ENCODE measurements at places on chromosomes 1 and 21.

DNA sequence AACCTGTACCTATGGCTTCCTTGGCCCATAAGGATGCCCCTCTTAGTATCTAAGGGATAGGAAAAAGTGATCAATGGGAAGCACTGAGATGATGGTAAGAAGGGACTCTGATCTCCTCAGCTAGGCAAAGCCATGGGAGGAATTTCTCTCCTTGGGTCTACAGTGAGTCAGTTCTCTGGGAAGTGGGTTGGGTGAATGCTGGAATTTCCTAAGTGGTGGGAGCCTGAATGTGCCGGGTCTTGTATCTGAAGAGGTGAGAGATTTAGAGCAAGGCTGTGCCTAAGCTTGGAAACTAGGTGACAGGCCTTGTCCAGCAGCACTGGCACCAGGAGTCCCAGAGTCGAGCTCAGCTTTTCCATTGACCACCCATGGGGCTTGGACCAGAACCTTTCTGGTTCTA lies 96.3 kb upstream of the SLC2A1 start:
- no peak for DNase-seq

- no peak for DNase-seq
Measured at GRCh38 chr1:153248176-153248879, 11.2 kb upstream of the LORICRIN start.

DNA sequence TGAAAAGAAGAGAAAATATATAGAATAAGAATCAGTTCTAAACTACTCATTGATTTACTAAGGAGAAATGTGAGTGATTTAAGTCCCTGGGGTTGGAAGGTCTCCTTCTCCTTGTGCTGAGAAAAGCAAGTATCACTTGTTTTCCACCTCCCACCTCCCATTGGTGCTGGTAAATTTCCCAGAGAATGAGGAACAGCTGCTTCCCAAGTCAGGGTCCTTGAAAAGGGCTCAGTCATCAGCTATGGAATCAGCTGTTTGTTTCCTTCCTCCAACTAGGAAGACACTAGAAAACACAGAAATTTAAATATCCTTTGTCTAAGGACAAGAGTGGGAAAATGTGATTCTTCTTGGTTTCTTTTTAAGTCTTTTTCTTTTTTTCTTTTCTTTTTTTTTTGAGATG lies 131.3 kb upstream of the C1orf21 start:
- DNase-seq = no peak

DNA sequence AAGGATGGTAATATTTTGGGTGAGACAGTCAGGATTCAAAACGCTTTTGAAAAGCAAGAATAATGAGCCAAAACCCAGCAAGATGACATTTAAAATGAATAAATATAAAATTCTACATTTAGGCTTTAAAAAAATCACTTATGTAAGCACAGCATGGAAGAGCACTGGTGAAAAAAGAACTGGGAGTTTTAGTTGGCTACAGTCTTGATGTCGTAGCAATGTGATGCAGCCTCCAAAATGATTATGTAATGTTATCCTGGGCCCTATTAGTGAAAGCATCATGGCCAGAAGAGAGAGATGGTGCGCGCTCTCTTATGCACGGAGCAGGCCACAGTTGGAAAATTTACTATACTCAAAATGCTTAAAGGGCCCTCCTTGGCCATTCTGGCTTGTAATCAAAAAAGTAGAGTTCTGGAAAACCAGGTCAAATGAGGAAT lies 5.1 kb downstream of the KCNJ9 start:
- no peak for DNase-seq

- DNase-seq = no peak
Measured at GRCh38 chr1:65398083-65398482, 22.4 kb upstream of the LEPR start.

- DNase-seq = no peak
Measured at GRCh38 chr1:51280321-51280978, 44.4 kb downstream of the RNF11 start.

- no peak for DNase-seq
Measured at GRCh38 chr1:21919520-21919919, 17.6 kb downstream of the HSPG2 start.

DNA sequence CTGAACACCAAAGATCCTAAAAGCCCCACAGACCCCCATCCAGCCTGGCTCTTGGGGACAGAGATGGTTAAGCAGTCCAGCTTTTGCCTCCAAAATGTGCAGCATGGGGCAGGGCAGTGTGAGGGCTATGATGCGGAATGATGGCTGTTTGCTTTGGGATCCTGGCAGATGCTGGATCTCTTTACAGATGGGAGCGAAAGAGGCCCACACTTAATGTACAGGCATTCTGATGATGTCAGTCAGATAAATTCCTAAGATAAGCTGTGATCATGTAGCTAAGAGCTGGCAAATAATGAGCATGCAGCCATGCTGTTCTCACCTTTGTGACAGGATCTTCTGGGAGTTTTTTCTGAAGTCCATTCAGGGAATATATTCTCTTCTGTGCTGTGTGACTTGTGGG lies 17.6 kb upstream of the KCNQ4 start:
- no peak for DNase-seq

DNA sequence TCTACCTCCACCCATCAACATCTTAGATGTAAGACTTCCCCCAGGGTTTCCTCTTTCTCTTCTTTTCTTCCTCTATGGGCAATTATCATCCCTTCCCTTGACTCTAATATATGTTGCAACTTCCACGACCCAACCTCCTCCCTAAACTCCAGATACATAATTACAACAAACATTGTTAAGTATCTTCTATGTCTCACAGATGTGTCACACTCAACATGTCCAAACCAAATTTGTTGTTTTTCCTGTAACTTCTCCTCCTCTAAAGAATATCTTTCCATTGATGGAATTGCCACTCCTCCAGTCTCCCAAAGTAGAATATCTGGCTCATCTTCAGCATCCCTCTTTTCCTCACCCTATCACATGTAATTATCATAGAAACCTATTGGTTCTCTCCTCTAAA lies 314.2 kb downstream of the RWDD3 start:
- DNase-seq = no peak

GRCh38 chr21:44334329-44335030 lies 4.7 kb downstream of the CFAP410 start:
- DNase-seq = no peak

- peak; percentile 55 for DNase-seq
Measured at GRCh38 chr1:8317647-8318381, at the start of gene SLC45A1. Gene SLC45A1 (plus strand): TSS chr1:8318114. CDS start chr1:8324330, 6,216 bp downstream.

- DNase-seq = no peak
Measured at GRCh38 chr1:184429335-184429734, 42.5 kb downstream of the C1orf21 start.
